ENCODE measurements at places on chromosomes 5 and 9.

- DNase-seq, result peak; percentile 84
Measured at GRCh38 chr5:157148734-157149615, 6.3 kb upstream of the MED7 start.

GRCh38 chr5:76165029-76165428 is 81.8 kb downstream of the SV2C start:
- no peak for DNase-seq

DNA sequence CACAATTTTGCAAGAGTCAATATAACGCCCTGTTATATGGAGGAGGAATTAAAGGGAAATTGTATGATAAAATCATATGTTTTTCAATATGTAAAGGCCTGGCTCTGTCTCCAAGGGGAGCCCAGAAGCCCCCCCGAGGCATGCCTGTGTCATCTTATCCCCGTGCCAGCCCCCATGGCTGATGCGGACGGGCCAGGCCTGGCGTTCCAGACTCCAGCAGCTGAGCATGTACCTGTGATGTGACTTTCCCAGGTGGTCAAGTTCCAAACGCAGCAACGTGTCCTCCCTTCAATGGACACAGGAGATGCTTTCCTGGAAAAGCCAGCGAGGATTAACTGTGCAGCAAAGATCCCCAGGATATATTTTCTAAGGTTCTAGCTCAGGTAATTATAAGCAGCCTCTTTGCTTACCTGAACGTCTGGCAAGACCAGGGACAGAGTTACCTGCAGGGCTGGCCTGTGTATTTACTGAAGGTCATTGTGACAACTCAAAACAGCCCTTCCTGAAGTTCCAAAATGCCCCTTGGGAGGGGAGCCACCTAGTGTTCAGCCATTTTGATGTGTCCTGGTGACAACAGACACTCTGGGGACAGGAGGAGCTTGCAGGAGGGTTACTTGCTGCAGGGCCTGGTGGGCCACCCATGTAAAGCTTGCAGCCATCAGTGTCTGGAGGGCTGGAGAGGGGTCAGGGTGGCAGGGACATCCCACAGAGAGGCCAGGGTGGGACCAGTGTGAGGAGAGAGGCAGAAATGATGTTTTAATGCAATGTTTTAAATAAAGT is 53.3 kb upstream of the RNU6ATAC start:
- DNase-seq, result no peak

DNA sequence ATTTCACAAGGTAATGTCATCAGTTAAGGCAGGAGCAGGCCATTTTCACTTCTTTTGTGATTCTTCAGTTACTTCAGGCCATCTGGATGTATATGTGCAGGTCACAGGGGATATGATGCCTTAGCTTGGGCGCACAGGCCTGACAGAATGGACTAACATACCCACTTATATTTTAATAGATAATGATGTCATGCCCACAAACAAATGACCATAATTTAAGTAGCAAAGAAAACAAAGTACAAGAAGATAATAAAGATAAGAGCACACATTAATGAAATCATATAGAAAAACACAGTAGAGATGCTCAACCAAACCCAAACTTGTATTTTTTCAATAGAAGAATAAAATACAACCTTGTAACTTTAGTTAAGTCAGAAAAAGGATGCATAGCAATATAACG is 19.7 kb upstream of the TBC1D2 start:
- no peak for DNase-seq

DNA sequence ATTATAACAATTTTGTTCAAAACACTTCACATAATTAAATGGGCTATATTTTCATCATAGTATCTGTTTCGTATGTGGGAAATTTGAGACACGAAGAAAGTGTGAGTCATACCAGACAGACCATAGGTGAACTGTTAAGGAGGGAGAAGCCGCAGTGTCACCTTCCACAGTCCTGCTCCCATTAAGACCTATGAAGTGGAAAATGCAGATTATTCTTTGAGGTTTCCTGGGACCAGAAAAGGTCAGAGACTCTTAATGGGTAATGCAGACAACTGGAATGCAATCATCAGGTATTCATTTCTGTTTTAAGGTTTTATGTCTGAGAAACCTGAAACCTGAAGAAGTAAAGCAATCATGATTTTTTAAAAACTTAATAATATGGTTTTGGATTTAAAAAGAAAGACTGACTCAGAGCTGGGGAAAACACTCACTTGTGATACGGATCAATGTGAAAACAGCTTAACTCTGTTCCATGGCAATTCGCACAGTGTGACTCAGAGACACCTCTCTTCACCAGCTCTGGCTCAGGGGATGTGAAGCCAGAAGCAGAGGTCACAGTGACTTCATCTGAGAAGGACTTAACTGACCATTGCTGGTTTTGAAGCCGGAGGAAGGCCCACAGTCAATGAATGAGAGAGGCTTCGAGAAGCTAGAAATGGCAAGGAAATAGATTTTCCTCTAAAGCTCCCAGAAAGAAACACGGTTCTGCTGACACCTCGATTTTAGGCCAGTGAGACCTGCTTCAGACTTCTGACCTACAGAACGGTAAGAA is 17.2 kb upstream of the GCNT1 start:
- DNase-seq, result peak; percentile 41

GRCh38 chr5:32449262-32449661 is 4.7 kb upstream of the ZFR start:
- no peak for DNase-seq

DNA sequence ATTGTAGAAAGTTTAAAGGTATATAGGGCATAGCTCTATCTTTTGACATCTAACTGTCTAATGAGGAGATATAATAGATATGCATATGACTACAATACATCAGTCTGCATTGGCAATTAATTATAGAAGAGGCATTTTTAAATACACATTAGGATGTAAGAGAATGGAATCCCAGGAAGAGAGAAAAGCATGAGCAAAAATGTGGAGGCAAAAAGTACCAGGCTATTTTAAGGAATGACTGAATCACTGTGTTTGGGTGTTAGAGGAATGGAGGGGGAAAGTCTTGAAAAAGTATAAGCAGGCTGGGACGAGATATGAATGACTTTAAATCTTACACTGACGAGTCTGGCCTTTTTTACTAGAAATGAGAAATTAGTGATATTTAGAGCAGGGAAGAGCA is 138.4 kb upstream of the ZNF462 start:
- DNase-seq, result no peak

DNA sequence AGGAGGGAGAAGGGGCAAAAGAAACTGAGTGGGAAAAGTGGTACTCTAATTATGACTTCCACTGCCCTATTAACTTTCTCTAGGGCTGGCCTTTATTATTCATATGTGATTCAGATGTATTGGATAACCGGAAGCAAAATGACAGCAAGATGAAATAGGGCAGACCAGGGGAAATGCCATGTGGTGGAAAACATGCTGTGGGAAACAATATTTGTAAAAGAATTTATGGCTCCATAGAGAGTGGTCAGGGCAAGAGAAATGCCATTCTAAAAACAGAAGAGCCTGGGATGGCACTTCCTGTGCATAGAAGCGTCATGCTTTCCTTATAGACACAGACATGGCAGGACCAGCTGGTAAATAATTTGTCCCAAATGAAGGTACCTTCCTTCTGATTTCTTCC is 67.7 kb downstream of the MEGF10 start:
- no peak for DNase-seq

GRCh38 chr5:14587150-14587549 is 5.6 kb downstream of the OTULINL start:
- DNase-seq, result no peak

DNA sequence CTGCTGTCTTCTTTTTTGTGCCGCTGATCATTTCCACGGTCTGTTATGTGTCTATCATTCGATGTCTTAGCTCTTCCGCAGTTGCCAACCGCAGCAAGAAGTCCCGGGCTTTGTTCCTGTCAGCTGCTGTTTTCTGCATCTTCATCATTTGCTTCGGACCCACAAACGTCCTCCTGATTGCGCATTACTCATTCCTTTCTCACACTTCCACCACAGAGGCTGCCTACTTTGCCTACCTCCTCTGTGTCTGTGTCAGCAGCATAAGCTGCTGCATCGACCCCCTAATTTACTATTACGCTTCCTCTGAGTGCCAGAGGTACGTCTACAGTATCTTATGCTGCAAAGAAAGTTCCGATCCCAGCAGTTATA is 17.1 kb downstream of the F2R start:
- DNase-seq, result no peak

- DNase-seq, result no peak
Measured at GRCh38 chr9:68545033-68545705, 4.5 kb upstream of the TMEM252 start.
